NCI-H1930 (cell line): ENCODE measurements at places on chromosomes 13 and 19.

GRCh38 chr19:44315883-44316282 is 11.1 kb upstream of the ZNF235 start:
- DNase-seq = no peak

DNA sequence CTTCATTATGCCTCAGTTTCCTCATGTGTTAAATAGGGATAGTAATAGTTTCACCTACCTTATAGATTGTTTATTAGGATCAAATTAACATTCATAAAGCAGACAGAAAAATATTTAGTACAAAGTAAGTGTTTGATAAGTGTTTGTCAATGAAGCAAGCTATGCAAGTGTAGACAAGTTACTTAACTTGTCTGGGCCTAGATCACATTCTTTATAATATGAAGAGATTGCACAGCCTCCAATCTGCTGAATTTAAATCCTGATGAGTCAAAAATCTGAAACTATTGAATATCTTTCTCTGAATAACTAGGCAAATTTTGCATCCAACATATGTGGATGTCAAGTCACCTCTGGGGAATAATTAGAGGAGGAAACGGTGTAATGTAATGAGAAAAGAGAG is 170.5 kb downstream of the MZT1 start:
- DNase-seq = no peak

DNA sequence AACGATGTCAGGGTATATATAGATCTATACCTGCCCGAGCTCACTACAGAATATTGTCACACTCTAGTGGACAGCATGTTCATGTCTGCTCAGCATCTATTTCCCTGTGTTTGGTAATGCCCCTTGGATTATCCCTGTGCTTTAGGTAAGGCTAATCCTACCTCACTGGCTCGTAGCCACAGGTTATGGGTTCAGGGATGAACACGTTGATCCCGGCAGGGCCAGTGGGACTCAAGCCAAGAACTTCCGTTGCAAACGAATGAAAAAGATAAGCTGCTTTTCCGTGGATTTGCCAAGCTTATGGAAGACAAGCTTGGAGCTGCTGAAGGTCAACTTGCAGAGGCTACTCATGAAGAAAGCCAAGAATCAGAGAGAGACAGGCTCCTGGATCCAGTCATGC is 400.0 kb upstream of the TSHZ3 start:
- no peak for DNase-seq

GRCh38 chr13:43785650-43786471 is 911 bp downstream of the ENOX1 start:
- DNase-seq = peak; percentile 80

- DNase-seq = no peak
Observed at GRCh38 chr13:74336546-74336945, 202.3 kb upstream of the KLF12 start.

- DNase-seq = no peak
Observed at GRCh38 chr13:99050983-99051488, 73.2 kb upstream of the DOCK9 start.
